HepG2 (cell line): ENCODE measurements at places on chromosomes 6 and 20. TPM values are rescaled to one million over a fixed set of nuclear protein-coding genes. Genes with fewer than 3 reads are reported as not detected.

DNA sequence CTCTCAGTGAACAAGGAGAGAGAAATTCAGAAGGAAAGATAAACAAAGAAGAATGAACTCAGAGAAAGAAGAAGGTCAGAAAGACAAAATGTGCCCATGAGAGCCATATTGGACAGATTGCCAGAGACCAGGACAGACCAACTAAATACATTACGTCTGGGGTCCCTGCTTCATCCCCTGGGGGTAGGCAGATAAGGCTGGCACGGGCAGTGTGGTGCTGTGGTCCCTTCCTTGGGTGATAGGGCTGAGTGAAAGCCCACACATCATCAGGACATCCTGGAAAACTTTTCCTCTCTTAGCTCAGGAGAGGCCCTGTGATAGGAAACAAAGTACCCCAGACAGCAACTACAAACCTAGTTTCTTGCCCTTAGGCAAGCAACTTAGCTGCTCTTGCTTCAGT, 13.2 kb upstream of the ARMC12 start:
- no peaks in the 10 kb centered on the region for H3K36me3 ChIP-seq
- DNase-seq: no peak
- no peak overlapping the region for H3K4me3 ChIP-seq
- no peak overlapping the region for H3K27ac ChIP-seq
- H3K27me3 ChIP-seq: no peaks in the 10 kb centered on the region; the same call in 2 of the 3 replicates
- peaks cover 77% of the 10 kb centered on the region for H3K4me1 ChIP-seq

- no peak overlapping the region for H3K4me3 ChIP-seq
- H3K27ac ChIP-seq: no peak overlapping the region
- no peak for DNase-seq
- H3K4me1 ChIP-seq: no peaks in the 10 kb centered on the region
- no peaks in the 10 kb centered on the region for H3K27me3 ChIP-seq
- H3K36me3 ChIP-seq: no peaks in the 10 kb centered on the region
Measured at GRCh38 chr6:130453230-130453629, 87.4 kb downstream of the TMEM200A start.

- H3K4me3 ChIP-seq: no peak overlapping the region
- H3K27ac ChIP-seq: no peak overlapping the region
- no peaks in the 10 kb centered on the region for H3K4me1 ChIP-seq
- no peaks in the 10 kb centered on the region for H3K36me3 ChIP-seq
Measured at GRCh38 chr6:161578478-161578877, 304.6 kb upstream of the AGPAT4 start.

- H3K4me1 ChIP-seq: peaks cover 17% of the 10 kb centered on the region
- H3K27me3 ChIP-seq: peaks cover 1% of the 10 kb centered on the region; the same call in 1 of the 2 replicates
- peak overlapping the region; percentile 16; the same call in 1 of the 2 replicates for H3K4me3 ChIP-seq
- DNase-seq: no peak
- no peak overlapping the region for H3K27ac ChIP-seq
Measured at GRCh38 chr6:89887452-89888137, 6.7 kb upstream of the GJA10 start.

GRCh38 chr6:53647462-53648094, 18.0 kb downstream of the KLHL31 start:
- H3K27me3 ChIP-seq: no peaks in the 10 kb centered on the region
- H3K4me1 ChIP-seq: peaks cover 38% of the 10 kb centered on the region
- no peak overlapping the region for H3K27ac ChIP-seq
- H3K4me3 ChIP-seq: no peak overlapping the region
- no peaks in the 10 kb centered on the region for H3K36me3 ChIP-seq
- DNase-seq: no peak

GRCh38 chr6:1764397-1764987, 154.8 kb downstream of the FOXC1 start:
- no peaks in the 10 kb centered on the region for H3K27me3 ChIP-seq
- no peak for DNase-seq
- H3K27ac ChIP-seq: no peak overlapping the region
- peaks cover 4% of the 10 kb centered on the region; the same call in 1 of the 2 replicates for H3K36me3 ChIP-seq

DNA sequence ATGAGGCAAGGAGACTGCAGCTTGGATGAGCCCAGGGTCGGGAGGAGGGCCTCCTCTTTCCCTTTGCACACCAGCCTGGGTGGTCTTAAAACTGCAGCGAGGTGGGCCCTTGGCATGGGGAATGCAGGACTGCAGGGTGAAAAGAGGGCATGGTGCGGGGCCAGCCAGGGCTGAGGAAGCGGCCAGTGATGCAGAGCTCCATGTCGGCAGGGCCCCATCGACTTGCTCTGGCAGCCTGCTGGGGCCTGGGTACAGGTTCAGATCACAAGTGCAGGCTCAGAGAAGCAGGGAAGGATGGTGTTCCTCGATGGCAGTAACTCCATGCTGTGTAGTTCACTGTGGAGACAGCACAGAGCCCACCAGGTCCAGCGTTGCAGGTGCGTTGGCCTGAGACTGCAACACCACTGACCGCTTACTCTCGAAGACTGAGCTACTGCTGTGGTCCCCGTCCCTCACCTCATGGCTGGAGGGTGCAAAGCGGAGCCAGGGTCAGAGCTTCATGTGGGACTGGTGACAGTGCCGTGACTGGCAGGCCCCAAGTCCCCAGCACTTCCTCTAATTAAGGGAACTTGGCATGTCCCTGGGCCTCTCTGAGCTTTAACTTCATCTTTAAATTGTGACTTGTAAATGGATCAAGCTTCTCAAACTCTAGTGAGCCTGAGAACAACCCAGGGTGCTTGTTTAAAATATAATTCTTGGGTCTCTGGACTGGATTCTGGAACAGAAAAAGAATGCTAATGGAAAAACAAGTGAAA, 223.2 kb downstream of the SYNDIG1 start:
- H3K4me3 ChIP-seq: no peak overlapping the region
- no peaks in the 10 kb centered on the region for H3K36me3 ChIP-seq
- H3K27ac ChIP-seq: no peak overlapping the region

DNA sequence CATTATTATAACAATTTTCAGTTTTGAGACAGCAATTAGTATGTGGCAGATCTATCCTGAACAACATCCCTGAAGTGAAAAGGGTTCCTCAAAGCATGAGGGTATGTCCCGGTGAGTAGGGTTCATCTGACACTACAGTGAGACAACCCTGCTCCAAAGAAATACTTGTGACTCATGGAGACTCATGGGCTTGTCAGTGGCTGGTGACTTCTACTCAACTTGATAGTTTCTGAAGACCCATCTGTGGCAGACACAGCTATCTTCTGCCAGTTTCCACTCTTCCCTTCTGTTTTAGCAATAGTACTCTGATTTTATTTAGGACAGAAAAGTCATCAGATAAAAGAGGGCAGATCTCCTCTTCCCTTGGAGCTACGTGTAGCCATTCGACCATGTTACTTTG, 41.4 kb downstream of the MAP3K7 start:
- no peaks in the 10 kb centered on the region for H3K4me1 ChIP-seq
- H3K27me3 ChIP-seq: no peaks in the 10 kb centered on the region
- no peak overlapping the region for H3K4me3 ChIP-seq
- no peak for DNase-seq

GRCh38 chr6:158835616-158836221, 16.6 kb upstream of the EZR start:
- H3K4me1 ChIP-seq: peaks cover 17% of the 10 kb centered on the region
- no peak overlapping the region for H3K27ac ChIP-seq
- no peaks in the 10 kb centered on the region for H3K36me3 ChIP-seq
- peak; percentile 40 for DNase-seq
- H3K4me3 ChIP-seq: peak overlapping the region; percentile 19
- H3K27me3 ChIP-seq: peaks cover 14% of the 10 kb centered on the region; the same call in 1 of the 3 replicates

- no peaks in the 10 kb centered on the region for H3K36me3 ChIP-seq
- no peak for DNase-seq
- H3K27ac ChIP-seq: no peak overlapping the region
Measured at GRCh38 chr6:161379834-161380582, 106.1 kb upstream of the AGPAT4 start.

DNA sequence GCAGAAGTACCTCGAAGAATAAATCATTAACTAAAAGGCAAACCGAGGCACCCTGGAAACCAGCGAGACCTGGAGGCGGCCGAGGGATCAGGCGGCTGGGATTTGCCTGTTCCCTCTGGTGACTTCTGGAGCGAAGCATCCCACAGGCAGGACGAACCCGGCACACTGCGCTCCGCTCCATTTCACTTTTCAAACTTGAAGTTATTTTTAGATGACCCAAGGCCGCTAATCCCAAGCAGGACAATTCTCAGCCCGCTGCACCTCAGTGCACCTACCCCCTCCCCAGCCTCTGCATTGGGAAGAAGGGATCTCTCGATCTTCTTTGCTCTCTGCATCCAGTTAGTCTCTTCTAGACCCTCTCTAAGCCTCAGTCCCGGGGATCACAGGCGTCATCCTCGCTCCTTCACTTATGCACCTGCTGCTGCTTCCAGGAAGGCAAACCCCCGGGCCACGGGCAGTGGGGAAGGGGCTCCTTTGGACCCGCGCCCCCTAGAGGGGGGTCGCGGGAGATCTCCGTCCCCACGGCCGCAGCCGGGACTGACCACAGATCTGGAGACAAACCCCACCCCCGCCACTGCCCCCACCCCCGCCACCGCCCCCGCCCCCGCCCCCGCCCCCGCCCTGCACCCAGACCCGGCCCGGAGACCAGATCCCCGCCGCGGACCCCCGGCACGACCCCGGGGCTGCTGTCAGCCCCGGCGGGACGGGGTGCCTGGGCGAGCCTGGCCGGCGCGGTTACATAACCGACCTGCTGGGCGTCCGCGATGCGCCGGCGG, 636 bp downstream of the RCAN2 start:
- peak overlapping the region; percentile 73; the same call in 1 of the 2 replicates for H3K4me3 ChIP-seq
- no peak overlapping the region for H3K27ac ChIP-seq
- H3K4me1 ChIP-seq: peaks cover 5% of the 10 kb centered on the region
- H3K27me3 ChIP-seq: peaks cover 4% of the 10 kb centered on the region; the same call in 1 of the 2 replicates
- H3K36me3 ChIP-seq: no peaks in the 10 kb centered on the region

- no peak for DNase-seq
- H3K36me3 ChIP-seq: peaks cover 19% of the 10 kb centered on the region
- no peak overlapping the region for H3K27ac ChIP-seq
Measured at GRCh38 chr6:2786269-2786668, 21.1 kb downstream of the WRNIP1 start.

- H3K27me3 ChIP-seq: no peaks in the 10 kb centered on the region; the same call in 1 of the 2 replicates
- no peak for DNase-seq
- peaks cover 28% of the 10 kb centered on the region for H3K4me1 ChIP-seq
Measured at GRCh38 chr6:28653876-28654275, 128.2 kb downstream of the GPX5 start.

DNA sequence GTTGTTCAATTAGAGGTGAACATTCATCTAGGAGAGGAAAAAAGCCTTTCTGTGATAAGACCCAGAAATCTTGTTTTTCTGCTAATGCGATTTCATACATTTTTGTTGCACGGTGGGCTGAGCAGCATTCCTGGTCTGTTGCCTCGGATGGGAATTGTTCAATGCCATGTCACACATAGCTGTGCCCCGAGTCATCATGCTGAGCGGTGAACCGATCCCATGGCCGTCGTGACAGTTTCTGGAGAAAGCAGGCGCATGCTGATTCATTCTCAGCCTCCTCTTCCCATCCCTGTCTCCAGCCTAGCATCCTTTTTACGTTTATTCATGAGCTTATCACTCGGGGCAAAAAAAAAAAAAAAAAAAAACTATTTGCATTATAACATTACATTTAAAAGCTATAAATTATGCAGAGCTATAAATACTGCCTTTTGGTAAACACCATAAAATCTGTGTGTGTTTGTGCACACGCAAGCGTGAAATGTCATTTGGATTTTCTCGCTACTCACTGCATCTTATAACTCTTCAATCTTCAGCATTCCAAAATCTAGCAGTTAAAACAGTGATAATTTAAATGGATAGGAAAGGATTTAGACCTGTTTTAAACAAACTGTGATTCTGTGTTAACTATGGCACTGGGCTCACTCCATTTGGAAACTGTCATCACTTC, 58.9 kb upstream of the IFNGR1 start:
- H3K4me1 ChIP-seq: no peaks in the 10 kb centered on the region
- peak; percentile 28 for DNase-seq
- H3K36me3 ChIP-seq: no peaks in the 10 kb centered on the region

DNA sequence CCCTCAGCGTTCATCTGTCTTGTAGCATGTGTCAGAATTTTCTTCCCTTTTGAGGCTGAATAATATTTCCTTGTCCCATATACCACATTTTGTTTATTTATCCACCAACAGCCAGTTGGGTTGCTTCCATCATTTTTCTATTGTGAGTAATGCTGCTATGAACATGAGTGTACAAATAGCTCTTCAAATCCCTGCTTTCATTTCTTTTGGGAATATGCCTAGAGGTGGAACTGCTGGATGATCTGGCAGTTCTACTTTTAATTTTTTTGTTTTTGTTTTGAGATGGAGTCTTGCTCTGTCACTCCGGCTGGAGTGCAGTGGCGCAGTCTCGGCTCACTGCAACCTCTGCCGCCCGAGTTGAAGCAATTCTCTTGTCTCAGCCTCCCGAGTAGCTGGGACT, 64.7 kb downstream of the SASH1 start:
- no peaks in the 10 kb centered on the region for H3K4me1 ChIP-seq
- H3K27me3 ChIP-seq: no peaks in the 10 kb centered on the region
- DNase-seq: no peak
- H3K27ac ChIP-seq: no peak overlapping the region

DNA sequence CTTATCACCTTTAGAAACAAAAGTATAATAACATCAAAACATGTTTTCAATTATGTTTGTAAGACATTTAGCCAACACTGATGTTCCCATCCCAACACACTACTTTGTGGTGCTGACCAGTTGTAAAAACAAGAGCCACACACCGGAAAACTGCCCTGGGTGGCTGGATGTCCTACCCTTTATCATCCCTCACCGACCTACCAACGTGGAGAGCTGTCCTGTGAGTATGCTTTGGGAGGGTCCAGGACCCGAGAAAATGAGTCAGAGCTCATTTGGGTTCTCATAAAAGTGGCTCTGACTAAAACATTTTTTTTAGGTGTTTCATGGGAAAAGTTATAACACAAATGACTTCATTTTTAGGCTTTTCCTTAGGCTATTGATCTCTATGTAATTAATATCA, 29.3 kb upstream of the CTAGE9 start:
- no peak for DNase-seq
- no peak overlapping the region for H3K27ac ChIP-seq
- peaks cover 10% of the 10 kb centered on the region for H3K36me3 ChIP-seq
- H3K27me3 ChIP-seq: no peaks in the 10 kb centered on the region
- H3K4me3 ChIP-seq: no peak overlapping the region

DNA sequence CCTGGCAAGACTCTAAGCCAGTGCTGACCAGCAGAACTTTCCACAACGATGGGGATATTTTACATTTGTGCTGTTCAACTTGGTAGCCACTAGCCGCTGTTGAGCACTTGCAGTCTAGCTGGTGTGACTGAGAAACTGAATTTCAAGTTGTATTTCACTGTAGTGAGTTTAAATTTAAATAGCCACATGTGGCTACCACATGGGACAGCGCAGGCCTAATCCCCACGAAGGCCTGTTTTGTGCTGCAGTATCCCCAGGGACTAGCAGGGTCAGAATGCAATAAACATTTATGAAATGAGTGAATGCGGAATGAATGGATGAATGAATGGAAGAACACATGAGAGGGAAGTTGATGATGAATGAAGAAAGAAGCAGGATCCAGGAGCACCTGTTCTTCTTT, 115.8 kb downstream of the TRERF1 start:
- no peak for DNase-seq
- H3K27me3 ChIP-seq: no peaks in the 10 kb centered on the region; the same call in 1 of the 2 replicates
- no peaks in the 10 kb centered on the region for H3K36me3 ChIP-seq
- no peaks in the 10 kb centered on the region for H3K4me1 ChIP-seq
- H3K4me3 ChIP-seq: no peak overlapping the region

- peaks cover 3% of the 10 kb centered on the region; the same call in 1 of the 3 replicates for H3K27me3 ChIP-seq
- no peaks in the 10 kb centered on the region for H3K36me3 ChIP-seq
- H3K4me3 ChIP-seq: no peak overlapping the region
- H3K4me1 ChIP-seq: no peaks in the 10 kb centered on the region
- H3K27ac ChIP-seq: no peak overlapping the region
- no peak for DNase-seq
Measured at GRCh38 chr20:10253780-10254179, 35.1 kb downstream of the SNAP25 start.

Gene DYNLRB1
- total RNA-seq: 140 and 151 TPM in 2 replicates

Gene ANKRD66
- total RNA-seq: not detected in 2 replicates

Gene GSTA1
- total RNA-seq: 282 and 403 TPM in 2 replicates

Gene CLPSL1
- total RNA-seq: not detected in 2 replicates

Gene GPLD1
- 6.4 and 7.6 TPM in 2 replicates for total RNA-seq
